GM12864 (cell line): ENCODE measurements at places on chromosomes 5 and 9.

DNA sequence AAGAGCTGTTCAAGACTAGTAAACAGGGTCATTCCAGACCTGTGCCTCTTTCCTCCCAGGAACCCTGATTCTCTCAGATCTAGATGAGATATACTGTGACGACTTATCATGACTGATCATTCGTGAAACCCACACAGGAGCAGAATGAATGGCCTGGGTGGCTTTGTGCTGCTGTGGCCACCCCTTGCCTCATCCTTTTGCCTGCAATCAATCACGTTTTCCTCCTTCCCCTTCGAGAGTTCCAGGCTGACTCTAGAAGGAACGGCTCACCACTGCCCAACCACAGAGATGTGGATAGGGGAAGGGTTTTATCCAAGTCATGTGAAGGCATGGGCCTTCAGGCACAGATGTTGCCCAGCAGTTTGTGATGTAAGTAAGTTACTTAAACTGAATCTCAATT is 5.8 kb downstream of the ANXA6 start:
- DNase-seq, result no peak

- no peak for DNase-seq
Measured at GRCh38 chr9:79662537-79662956, 90.8 kb downstream of the TLE4 start.

DNA sequence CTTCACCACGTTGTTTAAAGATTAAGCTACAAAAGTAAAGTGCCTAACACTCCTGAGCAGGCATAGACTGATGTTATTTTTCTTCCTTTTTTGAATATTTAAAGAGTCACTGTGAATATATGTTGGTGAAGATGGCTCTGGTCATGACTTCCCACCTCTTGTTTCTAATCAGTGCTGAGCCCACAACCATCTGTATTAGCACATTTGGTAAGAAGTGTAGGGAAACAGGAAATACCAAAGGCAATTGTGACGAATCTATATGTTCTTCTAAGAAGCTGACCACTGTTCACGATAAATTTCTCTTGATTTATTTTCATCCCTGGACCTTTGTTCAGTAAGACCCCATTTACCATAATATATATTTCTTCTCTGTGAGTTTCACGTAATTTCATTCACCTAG is 108.3 kb upstream of the PCA3 start:
- no peak for DNase-seq

GRCh38 chr5:14270209-14270702 is 127.1 kb downstream of the TRIO start:
- no peak for DNase-seq

GRCh38 chr9:133275105-133276000 is at the start of gene ABO:
Gene ABO (minus strand): TSS chr9:133275201.
- DNase-seq, result no peak

- DNase-seq, result no peak
Measured at GRCh38 chr9:29556746-29557145, 1983.5 kb upstream of the C9orf72 start.

DNA sequence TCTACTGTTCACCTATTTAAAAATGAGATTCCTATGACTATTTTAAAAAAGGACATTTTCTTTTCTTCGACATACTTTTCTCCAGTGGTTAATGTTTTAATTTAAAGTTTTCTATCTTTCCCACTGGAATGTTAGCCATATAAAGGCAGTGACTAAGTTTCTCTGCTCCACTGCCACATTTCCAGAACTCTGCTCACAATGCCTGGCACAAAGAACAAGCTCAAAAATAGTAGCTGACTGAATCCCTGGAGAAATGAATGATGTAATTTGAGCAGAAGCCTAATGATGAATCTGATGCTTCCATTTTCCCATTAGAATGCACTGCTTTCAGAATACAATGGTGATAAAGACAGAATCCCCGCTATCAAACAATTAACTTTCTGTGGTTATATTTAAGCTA is 817.8 kb downstream of the MTRR start:
- DNase-seq, result no peak

- DNase-seq, result no peak
Measured at GRCh38 chr5:148910216-148910615, 83.8 kb downstream of the ADRB2 start.

- DNase-seq, result peak; percentile 89
Measured at GRCh38 chr9:89522261-89522958, 24.5 kb upstream of the SEMA4D start.

DNA sequence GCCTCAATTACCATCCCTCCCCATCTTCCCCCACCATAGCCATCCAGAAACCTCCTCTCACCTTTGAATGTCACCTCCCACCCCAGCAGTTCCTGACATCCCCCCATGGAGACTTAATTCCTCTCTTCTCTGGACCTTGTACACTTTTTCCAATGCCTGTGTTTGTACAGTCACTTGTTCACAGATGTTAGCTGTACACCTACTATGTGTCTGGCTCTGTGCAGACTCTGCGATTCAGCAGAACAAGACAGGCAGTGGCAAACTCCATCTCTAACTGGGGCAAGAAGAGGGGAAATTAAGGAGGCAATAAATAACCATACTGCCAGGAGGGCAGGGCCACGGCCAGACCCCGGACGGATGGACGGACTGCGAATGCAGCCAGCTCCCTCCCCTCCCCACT is 29.8 kb upstream of the CRB2 start:
- DNase-seq, result no peak

- no peak for DNase-seq
Measured at GRCh38 chr5:127706691-127707090, 3.5 kb downstream of the CCDC192 start.

DNA sequence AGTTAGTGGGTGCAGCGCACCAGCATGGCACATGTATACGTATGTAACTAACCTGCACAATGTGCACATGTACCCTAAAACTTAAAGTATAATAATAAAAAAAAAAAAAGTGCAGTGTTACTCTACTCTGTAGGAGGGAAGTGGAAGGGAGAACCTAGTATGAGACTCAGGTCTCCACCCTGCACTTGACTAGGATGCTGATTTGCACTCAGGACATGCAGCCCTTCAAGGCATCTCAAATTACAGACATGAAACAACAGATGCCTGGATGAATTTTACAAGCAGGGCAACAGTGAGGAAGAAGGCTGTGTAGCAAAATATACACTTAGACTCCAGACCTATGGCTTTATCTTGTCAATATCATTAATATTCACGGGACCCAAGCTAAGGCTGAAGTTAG is 16.5 kb downstream of the TRIM32 start:
- no peak for DNase-seq

DNA sequence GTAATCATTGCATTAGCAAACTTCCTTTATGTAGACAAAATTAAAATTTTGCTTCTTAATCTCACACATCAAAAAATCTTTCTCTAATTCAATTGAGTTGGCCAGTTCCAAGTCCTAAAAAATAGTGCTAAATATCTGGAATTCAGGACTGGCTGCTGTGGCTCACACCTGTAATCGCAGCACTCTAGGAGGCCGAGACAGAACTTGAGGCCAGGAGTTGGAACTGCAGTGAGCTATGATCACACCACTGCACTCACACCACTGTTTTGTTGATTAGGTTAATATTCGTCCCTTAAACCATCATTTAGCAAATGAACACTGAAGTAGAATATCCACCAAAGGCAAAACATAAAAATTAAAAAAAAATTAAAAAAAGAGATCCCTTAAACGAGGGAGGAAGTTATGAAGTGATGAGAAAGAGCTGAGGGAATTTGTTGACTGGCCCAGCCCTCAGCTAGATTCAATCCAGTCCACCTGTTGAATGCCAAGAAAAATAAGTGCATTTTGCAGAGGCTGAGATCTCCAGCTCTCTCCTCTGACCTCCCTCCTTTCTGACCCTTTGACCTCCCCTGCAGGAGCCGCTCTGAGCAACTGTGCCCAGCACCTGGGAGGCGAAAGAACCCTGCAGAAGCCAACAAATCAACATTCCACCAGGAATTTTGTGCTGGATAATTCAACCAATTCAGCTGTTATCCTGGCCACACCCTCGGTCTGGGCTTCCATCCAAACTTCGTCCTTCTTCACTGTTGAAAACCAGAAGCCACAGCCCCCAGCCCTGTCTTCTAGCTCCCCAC is 96.8 kb downstream of the OR2K2 start:
- DNase-seq, result no peak

DNA sequence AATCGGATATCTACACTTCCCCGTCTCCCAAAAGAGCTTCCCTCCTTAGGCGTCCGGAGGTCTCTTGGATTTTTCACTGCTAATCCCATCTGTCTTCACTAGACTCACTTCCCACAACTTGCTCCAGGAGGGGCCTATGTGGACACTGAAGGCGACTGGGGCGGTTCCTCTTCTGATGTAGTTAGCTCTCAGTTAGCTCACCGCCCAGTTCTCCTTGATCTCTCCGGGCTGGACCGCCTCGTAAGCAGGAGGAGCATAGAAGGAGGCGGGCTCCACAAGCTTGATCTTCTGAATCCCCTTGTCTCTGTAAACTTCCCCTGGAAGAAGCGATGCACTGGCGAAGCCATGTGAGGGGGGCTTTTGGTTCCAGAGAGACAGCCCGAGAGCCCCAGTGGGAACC is 112.0 kb upstream of the SELENOP start:
- no peak for DNase-seq

DNA sequence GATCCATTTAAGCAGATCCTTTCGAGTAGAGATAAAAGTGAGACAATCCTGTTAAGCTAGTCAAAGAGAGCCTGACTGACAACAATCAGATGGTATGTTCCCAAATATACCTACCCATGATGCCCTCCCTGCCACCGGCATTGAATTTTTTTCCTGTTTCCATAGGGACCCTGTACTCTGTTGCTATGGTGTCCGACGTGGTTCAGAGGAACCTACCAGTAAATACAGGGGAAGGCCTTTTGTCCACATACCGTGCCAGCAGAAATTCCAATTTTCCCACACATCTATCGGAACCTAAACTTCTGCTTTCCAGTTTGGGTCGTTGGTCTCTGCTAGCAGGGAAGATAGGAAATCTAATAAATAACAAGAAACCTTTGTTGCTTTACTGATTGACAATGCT is 64.7 kb downstream of the MEGF10 start:
- no peak for DNase-seq

DNA sequence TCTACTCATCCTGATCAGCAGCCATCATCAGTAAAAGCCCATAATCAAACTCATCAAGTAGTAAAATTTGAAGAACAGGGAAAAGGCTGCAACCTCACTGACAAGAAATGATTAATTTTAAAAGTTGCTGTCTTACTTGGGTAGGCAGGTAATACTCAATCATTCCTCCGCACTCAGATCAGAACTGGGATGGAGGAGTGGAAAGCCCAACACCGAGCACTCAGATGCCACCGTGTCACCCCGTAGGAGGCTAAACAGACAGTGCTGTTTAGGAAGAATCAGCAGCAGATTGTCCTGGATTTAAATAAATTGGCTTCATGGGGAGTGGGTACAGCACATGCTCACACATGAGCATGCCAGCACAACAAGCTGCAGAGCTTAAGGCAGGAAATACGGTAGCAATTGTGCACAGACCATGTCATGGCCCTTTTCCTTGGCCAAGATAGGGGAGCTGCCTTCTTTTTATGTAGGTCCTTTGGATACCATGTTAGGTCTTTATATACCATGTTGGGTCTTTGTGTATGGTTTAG is 92.6 kb upstream of the CDH6 start:
- DNase-seq, result no peak

DNA sequence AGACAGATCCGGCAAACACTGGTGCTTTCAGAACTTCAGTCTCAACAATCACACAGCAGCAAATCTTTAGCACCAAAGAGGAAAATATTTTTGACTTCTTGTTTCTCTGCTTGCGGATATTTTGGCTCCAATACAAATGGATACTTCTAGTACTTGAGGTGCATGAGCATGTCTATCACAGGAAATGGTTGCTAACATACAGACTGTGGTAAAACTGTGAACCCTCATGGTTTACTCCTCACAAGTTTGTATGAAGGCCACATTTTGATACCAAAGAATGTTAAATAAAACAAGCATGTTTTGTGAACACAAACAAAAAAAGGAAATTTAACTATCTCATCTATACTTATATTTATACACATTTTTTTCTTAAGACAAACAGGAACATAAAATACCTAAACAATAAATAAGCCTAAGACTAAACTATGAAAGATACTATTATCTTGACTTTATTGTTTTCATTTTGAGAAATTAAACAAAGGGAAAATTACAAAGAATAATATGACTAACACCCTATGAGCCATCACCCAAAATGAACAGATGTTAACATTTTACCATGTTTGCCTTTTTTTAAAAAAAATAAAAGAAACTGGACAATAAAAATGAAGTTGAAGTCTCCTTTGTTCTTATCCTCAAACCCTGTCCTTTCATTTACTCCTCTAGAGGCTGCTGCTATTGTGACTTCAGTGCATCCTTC is 135.0 kb upstream of the LHFPL2 start:
- DNase-seq, result no peak

GRCh38 chr5:61678966-61679365 is 346.9 kb downstream of the ZSWIM6 start:
- DNase-seq, result no peak

DNA sequence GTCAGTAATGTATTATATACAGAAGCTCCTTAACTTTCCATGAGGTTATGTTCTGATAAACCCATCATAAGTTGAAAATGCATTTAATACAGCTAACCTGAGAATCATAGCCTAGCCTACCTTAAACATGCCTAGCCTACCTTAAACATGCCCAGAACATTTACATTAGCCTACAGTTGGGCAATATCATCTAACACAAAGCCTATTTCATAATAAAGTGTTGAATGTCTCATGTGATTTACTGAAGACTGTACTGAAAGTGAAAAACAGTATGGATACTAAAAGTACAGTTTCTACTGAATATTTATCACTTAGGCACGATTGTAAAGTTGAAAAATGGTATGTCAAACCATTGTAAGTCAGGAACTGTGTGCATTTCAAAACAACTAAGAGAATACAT is 1.6 kb downstream of the GM2A start:
- no peak for DNase-seq

DNA sequence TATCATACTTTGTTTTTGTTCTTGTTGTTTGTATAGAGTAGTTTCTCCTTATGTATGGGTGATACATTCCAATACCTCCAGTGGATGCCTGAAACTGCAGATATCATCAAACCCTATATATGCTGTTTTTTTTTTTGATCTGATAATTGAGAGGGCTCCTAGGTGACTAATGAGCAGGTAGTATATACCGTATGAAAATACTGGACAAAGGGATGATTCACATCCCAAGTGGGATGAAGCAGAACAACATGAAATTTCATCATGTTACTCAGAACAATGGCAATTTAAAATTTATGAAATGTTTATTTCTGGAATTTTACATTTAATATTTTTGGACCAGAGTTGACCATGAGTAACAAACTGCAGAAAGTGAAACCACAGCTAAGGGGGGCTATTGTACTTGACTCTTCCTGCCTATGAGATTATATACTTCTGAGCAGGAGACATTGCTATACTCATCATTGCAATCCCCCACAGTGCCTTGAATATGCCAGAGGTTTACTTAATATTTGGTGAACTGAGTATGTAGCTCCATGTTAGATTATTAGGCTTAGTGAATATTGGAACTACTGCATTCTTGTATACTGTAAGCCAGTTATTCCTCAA is 258.7 kb upstream of the FBXL7 start:
- no peak for DNase-seq
